ENCODE measurements at places on chromosomes 4 and X.
A peak's percentile ranks its signal among the peaks of the same experiment; 100 is the strongest.

DNA sequence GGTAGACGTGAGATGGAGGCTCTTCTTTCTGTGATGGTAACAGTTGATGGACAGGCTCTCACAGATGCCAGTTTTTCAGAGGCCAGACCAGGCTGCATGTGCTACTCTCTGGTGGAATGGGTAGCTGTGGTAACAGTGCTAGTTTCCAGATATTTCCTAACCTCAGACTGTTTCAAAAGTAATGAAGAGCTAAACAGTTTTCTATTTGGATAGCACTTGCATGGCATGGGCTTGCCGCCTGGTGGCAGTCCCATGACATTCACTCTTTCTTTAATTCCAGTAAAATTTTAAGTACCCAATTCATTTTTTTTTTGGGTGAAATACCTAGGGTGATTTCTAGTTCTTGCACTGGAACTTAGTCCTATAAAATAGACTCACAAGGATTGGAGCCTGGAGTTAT, 220.2 kb upstream of the MAD2L1 start:
- DNase-seq, result no peak

DNA sequence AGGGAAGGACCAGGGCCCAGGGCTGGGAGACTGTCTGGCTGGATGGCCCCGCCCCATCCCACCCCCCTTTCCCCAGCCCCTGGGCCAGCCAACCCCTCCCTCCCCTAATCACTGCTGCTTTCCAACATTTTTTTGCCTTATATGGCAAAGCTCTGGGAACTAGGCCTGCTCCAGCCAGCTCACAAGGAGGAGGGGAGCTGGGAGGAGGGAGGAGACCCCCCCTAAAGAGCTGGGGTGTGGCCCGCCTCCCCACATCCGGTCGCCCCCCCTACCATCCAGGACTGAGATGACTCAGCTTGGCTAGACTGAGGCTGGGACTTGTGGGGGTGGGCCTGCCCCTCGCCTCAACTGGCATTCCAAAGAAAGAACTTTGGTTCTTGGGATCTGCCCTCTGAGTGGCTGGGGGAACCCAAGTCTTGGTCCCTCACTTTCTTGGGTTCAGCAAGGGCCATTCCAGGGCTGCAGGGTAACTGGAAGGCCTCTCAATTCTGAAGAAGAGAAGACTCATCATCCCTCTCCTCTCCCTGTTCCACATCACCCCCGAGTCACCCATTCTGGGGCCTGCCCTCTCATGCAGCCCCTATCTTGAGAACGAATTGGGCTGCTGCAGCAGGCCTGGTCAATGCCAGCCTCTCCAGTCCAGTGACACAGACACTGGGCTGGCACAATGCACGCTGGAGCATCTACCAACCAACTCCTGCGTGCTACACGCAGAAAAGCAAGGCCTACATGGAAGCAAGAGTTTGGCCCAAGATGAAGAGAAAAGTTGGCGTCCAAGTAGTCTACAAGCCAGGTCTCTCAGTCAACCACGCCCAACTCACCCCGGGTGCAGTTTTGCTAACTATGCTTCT, 4.8 kb downstream of the FLNA start:
- peak; percentile 73 for DNase-seq

- DNase-seq, result no peak
Measured at GRCh38 chr4:74751856-74752255, 42.5 kb downstream of the BTC start.

DNA sequence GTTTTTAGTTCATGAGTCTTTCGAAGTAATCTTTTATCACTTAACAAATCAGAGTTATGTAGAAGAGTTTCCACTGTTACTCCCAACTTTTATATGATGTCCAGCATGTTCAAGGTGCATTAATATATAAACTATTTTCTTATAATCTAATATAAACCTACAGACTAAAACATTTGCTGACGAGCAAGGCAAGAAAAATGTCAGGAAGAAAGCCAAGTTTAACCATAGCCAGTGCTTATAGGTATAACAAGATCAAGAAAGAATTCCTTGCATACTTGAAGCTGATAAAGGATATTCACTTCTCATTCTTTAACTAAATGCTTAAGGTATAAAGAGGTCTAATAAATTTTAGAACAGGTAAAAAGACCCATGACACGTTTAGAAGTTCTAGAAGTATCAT, 167.7 kb downstream of the NPNT start:
- DNase-seq, result no peak

DNA sequence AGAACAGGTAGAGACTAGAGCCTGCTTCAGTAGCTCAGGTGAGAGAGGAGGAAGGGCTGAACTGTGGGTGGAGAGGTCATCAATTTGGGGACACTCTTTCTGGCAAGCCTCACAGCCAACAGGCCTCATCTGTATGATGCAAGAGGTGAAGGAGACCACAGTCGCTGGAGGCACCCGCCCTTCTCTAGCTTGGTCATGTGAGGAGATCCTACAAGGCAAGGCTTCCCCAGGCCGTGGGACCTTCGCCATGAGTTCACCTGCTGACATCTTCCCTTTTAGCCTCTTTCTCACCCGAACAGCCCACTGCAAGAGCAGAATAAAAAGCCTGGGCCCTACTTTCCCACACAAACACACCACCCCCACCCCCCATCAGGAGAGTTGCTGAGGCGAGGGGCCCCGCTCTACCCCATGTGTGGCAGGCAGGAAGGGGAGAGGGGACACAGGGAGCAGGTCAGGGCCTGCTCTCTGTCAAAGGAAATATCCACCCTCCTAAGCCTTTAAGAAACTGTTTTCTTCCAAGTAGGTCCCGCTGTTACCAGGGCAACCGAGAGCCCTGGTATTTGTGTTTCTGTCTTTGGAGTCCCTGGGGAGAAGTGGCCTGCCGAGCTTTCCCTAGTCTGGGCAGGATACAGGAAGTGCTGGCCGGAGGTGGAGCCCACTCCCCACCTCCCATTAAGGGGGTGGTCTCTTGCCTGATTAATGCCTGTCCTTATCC, 8.1 kb downstream of the RTL5 start:
- no peak for DNase-seq

DNA sequence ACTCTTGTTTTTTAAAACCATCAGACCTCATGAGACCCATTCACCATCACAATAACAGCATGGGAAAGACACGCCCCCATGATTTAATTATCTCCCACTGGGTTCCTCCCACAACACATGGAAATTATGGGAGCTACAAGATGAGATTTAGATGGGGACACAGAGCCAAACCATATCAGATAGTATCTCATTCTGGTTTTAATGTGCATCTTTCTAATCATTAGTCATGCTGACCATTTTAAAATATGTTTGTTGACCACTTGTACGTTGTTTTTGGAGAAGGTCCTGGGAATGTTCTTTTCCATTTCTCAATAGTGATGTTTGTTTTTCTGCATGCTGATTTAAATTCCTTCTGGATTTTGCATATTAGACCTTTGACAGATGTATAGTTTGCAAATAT, 119.0 kb downstream of the RTL3 start:
- no peak for DNase-seq

DNA sequence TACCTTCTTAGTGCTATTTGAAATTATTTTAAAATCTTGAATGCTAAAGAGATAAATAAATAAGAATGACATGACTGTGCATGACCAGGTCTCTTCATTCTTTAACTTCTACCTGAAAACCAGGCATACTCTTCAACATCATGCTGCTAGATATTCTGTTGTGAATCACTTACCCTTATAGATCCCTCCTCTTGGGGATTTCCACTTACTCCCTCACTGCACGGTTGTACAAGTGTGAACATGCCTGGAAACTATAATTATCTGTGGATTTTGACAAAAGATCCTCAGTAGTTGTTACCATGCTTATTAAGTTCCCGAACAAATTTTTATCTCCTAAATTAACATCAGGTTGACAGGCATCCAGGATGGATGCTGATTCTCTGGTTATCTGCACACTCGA, 54.3 kb downstream of the ADGRL3 start:
- DNase-seq, result no peak

- no peak for DNase-seq
Measured at GRCh38 chrX:42094218-42094617, 170.9 kb upstream of the CASK start.

GRCh38 chrX:31061091-31061490, 10.8 kb downstream of the FTHL17 start:
- DNase-seq, result no peak

GRCh38 chr4:113499166-113499565, 262.4 kb downstream of the CAMK2D start:
- DNase-seq, result no peak

- no peak for DNase-seq
Measured at GRCh38 chr4:15011166-15011565, 8.9 kb downstream of the CPEB2 start.

GRCh38 chr4:7828011-7828720, 111.5 kb downstream of the AFAP1 start:
- peak; percentile 98 for DNase-seq

- DNase-seq, result no peak
Measured at GRCh38 chr4:134787315-134787714, 585.7 kb upstream of the PABPC4L start.

DNA sequence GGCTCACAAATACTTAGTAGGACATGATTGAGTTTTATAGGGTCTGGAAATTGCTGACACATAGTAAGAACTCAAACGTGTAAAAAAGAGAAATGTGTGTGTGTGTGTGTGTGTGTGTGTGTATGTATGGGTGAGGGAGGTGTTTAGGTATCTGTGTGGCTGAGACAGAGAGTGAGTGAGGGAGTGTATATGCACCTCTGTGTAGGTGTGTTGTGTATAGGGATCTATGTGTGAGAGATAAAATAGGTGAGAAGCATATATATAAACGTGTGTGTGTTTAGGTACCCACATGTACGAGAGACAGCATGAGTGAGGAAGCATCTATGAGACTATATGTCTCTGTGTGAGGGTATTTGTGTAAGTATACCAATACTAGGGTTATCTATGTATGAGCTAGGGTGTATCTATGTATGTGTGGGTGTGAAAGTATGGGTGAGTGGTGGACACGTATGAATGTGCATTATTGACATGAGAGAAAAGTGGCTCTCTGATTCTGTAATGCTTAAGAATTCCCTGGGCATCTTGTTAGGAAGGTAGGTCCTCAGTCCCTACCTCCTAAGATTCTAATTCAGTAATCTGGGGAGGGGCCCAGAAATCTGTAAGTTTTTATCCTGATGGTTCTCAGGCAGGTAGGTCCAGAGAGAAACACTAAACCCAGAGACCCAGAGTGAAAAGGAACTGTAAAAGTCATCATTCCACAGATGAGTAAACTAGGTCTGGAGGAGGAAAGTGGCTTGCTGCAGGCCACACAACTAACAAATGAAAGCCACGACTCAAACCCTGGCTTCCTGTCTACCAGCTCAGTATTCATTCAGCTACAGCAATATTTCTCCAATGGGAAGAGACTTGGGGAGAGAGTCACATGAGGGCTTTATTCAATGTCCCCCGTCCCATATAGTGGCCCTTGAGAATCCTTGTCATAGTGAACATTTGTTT, 237.0 kb downstream of the IDS start:
- no peak for DNase-seq

- DNase-seq, result no peak
Measured at GRCh38 chr4:140789759-140790158, 33.6 kb upstream of the TBC1D9 start.

DNA sequence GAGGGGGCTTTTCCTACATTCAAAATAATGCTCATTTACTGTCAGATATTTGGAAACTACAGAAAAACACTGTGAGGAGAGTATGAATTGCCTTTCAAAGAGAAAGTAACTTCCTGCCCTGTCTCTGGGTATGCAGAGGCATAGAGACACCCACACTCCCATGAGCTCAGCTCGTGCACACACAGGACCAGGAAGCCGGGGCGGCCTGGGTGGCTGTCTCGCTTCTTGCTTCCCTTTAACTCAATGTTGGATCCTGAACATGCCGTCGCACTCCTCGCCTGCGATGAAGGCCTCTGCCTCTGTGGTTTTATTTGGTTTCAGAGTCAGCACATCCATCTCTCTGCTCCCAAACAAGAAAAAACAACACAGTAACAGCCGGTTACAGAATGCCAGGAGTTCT, 40.1 kb upstream of the GPR78 start:
- DNase-seq, result no peak

- no peak for DNase-seq
Measured at GRCh38 chrX:15916704-15917084, 62.1 kb upstream of the AP1S2 start.

GRCh38 chr4:62474802-62475201, 1274.7 kb downstream of the ADGRL3 start:
- DNase-seq, result no peak

GRCh38 chr4:123055943-123056342, 133.5 kb upstream of the NUDT6 start:
- DNase-seq, result no peak

DNA sequence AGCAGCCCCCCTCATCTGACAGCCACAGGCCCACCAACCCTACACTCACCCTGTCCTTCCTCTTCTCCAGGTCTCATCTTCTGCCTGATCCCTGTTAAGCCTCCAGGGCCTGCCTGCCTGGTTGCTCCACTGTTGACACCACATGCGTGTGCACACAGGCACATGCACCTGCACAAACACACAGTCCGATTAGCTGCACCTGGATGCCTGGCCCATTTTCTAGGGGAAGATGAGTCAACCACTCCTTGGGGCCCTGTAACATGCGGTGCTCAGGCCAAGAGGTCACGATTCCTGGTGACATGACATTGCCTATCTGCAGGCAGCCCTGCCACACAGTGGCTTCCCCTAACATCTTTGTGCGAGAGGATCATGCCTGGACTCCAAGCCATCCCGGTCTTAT, 498.4 kb downstream of the BCOR start:
- no peak for DNase-seq

- peak; percentile 26 for DNase-seq
Measured at GRCh38 chrX:45668686-45669443, 468.2 kb upstream of the DIPK2B start.

DNA sequence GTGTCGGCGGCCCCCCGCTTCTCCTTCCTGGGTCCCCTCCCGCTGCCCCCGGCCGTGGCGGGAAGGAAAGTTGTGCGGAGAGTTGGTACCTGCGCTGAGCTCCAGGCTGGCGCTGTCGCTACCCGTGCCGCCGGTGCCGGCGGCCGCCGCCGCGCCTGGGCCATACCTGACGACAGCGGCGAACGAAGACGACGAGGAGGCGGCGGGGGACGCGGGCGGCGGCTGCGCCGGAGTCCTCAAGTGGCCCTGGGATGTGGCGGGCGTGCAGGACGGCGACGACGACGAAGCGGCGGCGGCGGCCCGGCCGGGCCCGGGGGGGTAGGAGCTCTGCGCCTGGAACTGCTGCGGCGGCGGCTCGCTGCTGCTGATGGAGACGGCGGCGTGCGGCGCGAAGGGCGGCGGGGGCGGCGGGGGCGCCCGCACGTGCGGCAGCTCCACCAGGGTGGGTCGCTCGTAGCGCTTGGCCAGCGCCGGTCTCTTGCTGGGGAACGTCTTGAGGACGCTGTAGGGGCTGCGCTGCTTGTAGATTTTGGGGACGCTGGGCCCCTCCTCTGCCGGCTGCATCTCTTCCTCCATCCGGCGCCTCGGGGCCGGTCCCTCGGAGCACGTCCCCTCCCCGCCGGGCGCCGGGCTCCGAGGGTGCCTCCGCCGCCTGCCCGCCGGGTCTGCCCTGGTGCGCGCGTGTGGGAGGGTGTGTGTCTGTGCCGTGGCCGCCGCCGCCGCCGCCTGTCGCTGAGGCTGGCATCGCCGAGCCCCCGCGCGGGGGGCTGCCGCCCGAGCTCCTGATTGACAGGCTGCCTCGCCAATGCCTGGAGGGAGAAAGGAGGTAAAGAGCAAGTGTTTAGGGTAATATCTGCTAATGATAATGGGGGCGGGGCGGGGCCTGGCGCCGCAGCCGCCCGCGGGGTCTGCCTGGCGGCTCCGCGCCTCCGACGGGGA, 618 bp downstream of the BEND4 start:
- no peak for DNase-seq
